ENCODE measurements at places on chromosomes 12 and 14.

- DNase-seq, result no peak
Observed at GRCh38 chr12:29316752-29317151, 64.2 kb downstream of the ERGIC2 start.

DNA sequence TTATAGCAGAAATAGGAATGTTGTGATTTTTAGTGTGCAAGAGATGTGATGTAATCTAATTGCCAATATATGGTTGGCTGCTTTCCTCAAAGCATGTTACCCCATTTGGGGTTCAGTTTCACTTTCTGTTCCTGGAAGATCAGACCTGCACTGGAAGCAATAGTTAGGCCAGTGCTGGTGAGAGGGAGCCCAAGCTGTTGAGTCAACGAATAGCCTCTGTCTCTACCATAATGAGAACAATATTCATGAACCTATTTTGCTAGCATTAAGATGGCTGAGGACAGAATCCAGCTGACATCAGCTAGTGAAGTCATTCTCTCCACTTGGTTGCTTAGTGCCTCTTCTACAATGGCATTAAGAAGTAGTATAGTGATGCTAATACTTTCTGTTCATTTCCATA lies 379.9 kb upstream of the DCN start:
- no peak for DNase-seq

DNA sequence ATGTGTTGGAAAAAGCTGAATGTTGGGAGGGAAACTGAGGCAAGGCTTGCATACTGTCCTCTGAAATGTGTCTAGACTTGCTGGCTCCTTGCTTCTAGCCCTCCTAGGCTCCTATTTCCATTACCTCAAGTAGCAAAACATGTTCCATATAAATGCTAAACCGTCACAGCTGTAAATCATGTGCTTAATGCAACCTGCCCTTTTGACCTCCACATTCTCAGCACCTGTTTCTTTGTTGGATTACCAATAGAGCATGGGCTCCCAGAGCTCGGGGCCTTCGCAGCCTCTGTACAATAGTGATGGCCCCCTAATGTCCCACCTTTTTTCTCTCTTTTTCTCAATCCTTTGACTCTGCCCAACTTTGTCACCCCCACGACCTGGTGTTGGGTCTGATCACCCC lies 23.3 kb downstream of the RERGL start:
- DNase-seq, result no peak

DNA sequence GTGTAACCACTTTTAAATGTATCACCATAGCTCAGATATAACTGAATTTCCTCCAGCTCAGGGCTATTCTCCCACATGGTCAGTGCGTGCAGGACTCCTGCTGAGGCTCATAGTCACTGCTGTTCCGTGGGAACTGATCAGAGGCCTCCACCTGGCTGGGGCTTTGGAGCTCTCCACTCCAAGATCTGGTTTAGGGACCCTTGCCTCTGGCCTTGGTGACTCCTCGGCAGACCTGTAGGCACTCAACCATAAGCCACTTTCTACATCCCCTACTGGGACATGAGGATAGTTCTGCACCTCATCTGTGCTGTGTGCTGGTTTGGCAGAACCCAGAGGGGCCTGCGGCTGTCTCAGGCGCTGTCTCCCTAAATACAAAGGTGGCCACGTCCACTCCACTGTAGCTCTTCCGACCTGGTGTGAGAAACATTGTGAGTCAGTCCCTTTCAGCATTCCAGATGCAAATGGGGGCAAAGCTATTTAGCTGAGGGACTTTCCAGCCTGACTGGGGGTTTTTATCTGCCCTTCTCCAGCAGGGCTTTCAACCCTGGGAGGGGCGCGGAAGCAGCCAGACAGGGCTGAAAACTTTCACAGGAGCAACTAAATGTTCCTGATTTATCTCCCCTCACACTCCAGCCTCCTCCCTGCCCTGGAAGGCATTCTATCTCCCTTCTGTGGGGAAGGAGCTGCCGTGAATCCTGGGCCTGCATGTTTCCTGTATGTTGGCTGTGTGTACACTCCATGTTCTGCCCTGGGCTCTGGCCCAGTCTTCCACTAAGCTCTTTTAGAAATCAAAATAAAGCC lies 218.3 kb upstream of the DAAM1 start:
- DNase-seq, result no peak

DNA sequence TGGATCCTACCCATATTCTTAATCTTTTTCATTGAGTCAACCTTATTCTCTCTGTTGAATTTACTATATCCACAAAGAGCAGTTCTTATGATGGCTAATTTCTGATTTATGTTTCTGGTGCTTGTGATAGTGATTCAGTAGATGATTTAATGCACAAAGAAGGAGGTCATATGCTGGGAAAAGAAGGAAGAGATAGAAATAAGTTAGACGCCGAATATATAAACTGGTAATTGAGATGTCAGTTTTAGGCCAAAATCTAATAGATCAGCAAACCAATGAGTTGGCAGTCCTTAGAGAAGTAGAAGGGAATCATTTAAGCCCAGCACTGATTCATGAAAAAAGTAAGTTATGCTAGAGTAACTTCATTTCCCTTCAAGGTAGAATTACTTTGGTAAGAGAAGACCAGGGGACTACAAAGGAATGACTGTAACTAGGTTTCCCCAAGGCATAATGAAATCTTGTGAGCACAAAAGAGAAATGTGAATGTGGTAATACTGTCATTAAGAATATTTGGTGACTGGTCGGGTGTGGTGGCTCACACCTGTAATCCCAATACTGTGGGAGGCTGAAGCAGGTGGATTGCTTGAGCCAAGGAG lies 132.4 kb downstream of the TGFB3 start:
- no peak for DNase-seq

- no peak for DNase-seq
Observed at GRCh38 chr12:7120166-7120565, 8.5 kb downstream of the RBP5 start.
